ENCODE measurements at places on chromosomes 3 and 15.

DNA sequence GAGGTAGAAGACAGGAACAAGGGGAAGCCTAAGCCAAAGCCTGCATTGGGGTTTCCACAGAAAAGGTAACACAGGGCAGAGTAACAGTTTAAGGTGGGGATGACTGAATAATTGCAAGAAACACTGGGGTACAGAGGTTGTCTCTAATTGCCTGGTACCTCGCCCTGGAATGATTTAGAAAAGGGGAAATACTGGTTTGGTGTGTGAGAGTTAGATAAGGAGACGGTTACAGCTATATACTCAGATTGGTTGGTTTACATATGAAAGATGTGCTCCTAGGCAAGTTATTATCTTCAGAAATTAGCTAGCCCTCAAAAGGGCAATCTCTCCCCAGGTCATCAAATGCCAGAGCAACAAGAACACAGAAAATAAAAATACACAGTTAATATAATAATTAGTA lies 58.8 kb downstream of the SMARCC1 start:
- no peak for DNase-seq

- DNase-seq, result no peak
Observed at GRCh38 chr15:53059273-53060043, 269.3 kb upstream of the ONECUT1 start.

DNA sequence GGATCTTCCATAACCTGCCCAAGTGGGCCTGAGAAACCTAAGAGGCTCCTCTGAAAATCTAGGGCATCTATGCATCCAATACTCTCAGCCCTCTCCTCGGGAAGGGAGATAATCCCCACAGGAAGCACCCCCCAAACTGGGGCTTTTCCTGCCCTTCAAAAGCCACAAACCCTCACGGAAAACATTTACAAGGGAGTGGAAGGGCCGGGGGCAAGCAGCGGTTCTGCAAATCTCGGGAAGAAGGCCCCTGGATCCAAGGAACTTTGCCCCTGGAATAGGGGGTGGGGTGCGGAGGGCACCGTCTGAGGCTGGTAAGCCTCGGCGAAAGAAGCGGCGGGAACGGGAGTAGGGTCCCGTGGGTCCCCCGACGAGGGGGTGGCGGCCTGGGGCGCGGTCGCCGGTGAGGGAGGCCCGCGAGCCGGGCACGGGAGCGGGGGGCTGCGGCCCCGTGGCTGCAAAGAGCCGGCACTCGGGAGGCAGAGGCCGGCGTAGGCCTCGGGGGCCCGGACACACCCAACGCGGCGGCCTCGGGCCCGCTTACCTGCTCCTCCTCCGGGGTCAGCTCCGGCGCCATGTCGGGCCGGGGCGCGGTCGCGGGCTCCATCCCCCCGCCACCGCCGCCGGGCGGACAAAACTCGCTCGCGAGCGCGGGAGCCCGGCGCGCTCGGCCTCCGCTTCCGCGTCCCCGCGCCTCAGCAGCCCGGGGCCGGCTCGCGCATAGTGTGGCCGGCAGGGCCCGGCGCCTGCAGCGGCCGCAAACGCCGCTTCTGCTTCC lies 755 bp downstream of the PTPN9 start:
- DNase-seq, result peak; percentile 11

- DNase-seq, result peak; percentile 42
Observed at GRCh38 chr15:79091204-79091867, 756 bp upstream of the RASGRF1 start.

GRCh38 chr3:38150780-38151528 lies 12.5 kb downstream of the MYD88 start:
- no peak for DNase-seq

All from activated T-cell treated with anti-CD3 and anti-CD28 coated beads for 48 hours (primary cell).